ENCODE measurements at places on chromosomes 3 and 15.

DNA sequence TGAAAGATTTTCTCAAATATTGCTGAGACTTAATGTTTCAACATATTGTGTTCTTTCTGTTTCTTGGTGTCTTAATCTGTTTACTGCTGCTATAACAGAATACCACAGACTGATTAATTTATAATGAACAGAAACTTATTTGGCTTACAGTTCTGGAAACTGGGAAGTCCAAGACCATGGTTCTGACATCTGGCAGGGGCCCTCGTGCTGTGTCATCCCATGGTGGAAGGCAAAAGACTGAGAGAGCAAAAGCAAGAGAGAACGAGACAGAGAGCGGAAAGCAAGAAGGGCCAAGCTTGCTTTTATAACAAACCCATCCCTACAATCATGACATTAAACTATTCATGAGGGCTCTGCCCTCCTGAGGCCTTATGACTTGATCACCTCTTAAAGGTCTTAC, 88.7 kb downstream of the ARNT2 start:
- DNase-seq = no peak

DNA sequence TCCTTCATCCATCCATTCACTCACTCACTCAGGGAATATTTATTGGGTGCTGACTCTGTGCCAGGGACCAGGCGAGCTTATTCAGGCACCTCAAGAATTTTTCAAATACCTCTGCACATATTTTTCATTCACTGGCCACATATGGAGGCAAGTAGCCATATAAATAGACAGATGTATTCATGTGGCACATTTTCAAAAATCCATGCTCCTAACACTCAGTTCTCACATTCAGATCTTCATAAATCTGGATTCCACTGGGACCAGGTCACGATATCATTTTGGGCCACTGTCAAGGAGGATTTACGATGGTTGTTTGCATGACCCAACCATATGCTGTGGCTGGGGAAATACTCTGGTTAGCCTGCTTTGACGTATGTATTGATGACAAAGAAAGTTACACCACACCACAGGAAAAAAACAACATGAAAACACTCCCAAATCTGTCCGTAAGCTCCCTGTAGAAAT, 241.8 kb upstream of the LRTM1 start:
- no peak for DNase-seq

GRCh38 chr3:162764051-162764807, 1267.6 kb downstream of the OTOL1 start:
- DNase-seq = no peak

- DNase-seq = no peak
These were observed 67.1 kb upstream of the USP50 start for GRCh38 chr15:50613600-50613999.

GRCh38 chr3:81699536-81700320, 61.7 kb downstream of the GBE1 start:
- no peak for DNase-seq

- no peak for DNase-seq
These were observed 213.2 kb downstream of the THSD4 start for GRCh38 chr15:71328453-71328852.

DNA sequence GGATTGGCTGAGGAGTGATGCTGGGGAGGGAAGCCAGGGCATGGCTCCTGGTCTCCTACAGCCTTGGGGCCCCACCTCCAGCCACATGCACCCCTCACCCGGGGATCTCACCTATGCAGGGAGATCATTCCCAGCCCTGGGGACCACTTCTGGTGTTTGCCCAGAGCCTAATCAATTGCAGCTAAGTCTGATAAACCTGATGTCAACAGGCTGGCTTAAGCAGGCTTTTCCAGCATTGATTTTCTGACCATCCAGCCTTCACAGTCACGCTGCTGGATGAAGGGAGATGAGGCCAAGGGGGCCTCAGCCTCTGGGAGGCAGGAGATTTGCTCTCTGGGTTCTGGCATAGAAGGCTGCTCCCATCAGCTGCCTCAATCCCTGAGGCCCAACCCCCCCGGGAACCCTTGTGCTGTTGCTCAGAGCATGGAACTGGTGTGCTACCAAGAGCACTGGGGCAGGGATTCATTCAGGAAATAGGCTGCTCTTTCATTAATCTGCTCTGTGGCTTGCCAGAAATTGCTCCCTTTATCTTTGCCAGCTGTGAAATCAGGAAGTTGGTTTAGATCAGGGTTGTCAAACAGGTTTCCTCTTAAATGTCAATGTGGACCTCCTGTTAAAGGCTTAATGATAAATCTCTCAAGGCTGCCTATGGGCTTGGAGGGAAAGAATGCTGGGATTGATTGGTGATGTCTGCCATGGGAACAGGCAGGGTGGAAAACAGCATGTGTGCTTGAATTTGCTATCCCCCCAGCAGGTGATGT, 19.0 kb downstream of the FAM3D start:
- DNase-seq = no peak

GRCh38 chr3:170358042-170359010, 811 bp downstream of the SKIL start:
- peak; percentile 61 for DNase-seq

- peak; percentile 17 for DNase-seq
These were observed 161.2 kb downstream of the ALCAM start for GRCh38 chr3:105527949-105528348.

DNA sequence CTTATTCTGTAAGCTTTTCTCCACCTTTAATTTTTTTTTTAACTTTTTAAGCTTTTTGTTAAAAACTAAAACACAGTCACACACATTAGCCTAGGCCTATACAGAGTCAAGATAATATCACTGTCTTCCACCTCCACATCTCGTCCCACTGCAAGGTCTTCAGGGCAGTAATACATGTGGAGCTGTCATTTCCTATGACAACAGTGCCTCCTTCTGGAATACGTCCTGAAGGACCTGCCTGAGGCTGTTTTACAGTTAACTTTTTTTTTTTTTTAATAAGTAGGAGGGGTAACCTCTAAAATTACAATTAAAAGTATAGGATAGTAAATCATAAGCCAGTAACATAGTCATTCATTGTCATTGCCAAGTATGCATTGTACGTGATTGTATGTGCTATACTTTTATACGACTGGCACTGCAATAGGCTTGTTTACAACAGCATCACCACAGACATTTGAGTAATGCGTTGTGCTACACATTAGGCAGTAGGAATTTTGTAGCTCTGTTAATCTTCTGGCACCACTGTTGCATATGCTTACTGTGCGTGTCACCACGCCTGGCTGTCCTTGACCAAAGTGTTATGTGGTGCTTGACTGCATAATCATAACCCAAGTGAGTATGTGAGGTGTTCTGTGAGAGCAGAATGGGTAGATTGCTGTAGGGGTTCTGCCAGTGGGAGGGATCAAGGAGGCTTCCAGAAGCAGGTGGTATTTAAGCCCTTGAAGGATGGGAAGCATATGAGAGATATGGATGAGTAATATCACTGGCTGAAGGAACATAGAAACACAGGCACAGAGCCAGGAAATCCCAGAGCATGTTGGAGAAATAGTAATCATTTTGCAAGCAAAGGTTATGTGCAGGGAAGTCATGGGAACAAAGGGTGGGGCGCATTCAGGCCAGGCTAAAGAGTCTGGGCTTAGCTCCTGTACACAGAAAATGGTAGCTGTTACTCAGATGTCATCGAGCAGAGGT, 18.3 kb downstream of the FBXO22 start:
- DNase-seq = no peak

GRCh38 chr3:111767756-111768445, 91.2 kb upstream of the PHLDB2 start:
- no peak for DNase-seq

DNA sequence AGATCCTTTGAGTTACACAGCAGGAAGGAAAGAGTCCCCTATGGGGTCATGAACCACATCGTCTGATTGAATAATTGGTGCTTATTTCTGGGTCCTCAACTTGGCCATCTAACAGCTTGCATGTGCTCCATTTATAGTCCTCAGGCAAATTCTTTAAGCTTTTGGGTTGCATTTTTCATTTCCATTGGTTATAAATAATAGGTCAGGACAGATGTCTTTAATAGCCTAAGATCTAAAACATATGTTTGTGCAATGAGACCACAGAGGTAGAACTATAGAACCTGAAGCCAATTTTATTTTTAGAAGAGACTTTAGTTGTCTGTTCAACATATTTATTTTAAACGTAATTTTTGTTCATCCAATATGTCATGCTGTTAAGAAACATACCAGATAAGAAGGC, 43.2 kb downstream of the CD200R1L start:
- DNase-seq = no peak

GRCh38 chr15:93941697-93942096, 289.7 kb upstream of the MCTP2 start:
- DNase-seq = no peak

Measured in GM13976 (cell line).